Activated T-helper 2 cell treated with anti-CD3 and anti-CD28 coated beads, Interferon-gamma antibody, Interleukin-2, Interleukin-4, amounts not matched to agents 10 μg/mL and 5 μg/mL and 100 μg/mL, durations not matched to agents 14 hours and 24 hours and 36 hours (primary cell): ENCODE measurements at places on chromosomes 5 and 9. TPM values are rescaled to one million over a fixed set of nuclear protein-coding genes. Genes with fewer than 3 reads are reported as not detected.

DNA sequence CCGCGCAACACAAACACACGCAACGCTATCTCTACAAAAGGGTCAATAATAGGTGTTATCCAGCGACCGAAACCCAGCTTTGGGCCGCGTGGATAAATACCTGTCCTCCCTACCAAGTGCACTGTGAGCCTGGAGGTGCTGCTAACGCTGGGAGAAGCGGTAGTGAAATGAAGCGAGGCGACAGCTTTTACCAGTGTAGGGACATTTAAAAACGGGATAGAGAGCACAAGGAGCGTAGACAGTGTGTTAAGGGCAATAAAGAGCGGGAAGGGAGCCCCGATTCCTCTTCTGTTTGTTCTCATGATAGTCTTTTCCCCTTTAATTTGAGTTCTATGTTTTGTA is 421 bp upstream of the DEPDC1B start:
- H3K36me3 ChIP-seq = peaks cover 6% of the 10 kb centered on the region
- peak overlapping the region; percentile 93 for H3K4me3 ChIP-seq
- H3K27me3 ChIP-seq = peaks cover 27% of the 10 kb centered on the region
- peaks cover 30% of the 10 kb centered on the region for H3K4me1 ChIP-seq
- H3K27ac ChIP-seq = peak overlapping the region; percentile 91
- DNase-seq = no peak

DNA sequence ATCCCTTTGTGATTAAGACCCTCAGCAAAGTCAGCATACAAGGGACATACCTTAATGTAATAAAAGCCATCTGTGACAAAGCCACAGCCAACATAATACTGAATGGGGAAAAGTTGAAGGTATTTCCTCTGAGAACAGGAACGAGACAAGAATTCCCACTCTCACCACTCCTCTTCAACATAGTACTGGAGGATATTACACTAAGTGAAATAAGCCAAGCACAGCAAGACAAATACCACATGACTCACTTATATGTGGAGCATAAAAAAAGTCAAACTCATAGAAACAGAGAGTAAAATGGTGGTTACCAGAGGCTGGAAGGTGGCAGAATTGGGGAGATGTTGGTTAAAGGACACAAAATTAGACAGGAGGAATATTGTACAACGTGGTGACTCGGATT is 118.1 kb upstream of the NFIL3 start:
- H3K36me3 ChIP-seq = no peaks in the 10 kb centered on the region
- peaks cover 16% of the 10 kb centered on the region for H3K4me1 ChIP-seq
- H3K27me3 ChIP-seq = peaks cover 18% of the 10 kb centered on the region
- H3K4me3 ChIP-seq = no peak overlapping the region
- no peak for DNase-seq

- H3K27ac ChIP-seq = no peak overlapping the region
- no peak overlapping the region for H3K4me3 ChIP-seq
- H3K27me3 ChIP-seq = no peaks in the 10 kb centered on the region
- H3K4me1 ChIP-seq = peaks cover 4% of the 10 kb centered on the region
Measured at GRCh38 chr9:79656169-79656568, 84.4 kb downstream of the TLE4 start.

Gene PKD2L2
- total RNA-seq = not detected in 2 replicates

Gene PTGER4
- total RNA-seq = 30.4 and 33.7 TPM in 2 replicates
